ENCODE measurements at places on chromosomes 6 and 20.

DNA sequence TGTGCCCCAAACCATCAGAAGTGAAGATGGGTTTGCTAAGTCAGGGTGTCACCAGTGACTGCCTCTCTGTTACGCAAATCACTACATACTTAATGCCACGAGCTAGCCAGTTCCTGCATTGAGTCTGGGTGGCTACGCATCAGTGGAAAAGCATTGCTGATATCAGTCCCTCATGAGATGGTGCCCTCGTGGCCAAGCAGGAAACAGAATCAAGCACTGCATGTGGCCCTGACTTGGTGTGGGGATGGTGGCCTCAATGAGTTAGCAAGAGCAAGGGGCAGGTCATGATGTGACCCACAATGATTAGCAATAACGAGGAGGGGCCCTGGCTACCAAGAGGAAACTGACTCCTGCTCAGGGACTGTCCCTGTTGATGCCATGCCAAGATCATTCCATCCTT lies 51.6 kb upstream of the FNDC1 start:
- no peak for DNase-seq

DNA sequence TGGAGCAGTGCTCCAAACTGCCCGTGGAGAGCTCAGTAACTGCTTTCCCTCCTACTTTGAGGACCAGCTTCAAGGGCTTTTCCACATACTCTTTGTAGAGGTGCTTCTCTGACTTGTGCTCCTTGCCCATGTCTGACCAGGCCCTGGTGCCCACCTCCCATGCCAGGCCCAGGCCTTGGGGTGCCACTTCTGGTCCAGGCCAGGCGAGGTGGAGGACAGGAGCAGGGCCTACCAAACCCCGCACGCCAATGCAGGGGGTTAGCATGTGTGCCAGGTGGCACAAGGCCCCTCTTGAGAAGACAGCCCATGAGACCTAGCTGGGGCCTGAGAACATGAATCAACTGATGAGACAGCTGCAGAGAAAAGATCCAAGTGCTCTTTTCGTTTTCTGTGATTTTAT lies 47.0 kb upstream of the PLN start:
- DNase-seq = no peak

DNA sequence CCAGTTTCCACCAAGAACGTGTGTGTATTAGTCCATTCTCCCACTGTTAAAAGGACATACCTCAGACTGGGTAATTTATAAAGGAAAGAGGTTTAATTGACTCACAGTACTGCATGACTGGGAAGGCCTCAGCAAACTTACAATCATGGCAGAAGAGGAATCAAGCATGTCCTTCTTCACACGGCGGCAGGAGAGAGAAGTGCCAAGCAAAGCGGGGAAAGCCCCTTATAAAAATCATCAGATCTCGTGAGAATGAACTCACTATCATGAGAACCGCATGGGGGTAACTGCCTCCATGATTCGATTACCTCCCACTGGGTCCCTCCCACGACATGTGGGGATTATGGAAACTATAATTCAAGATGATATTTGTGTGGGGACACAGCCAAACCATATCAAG lies 13.1 kb downstream of the C20orf203 start:
- no peak for DNase-seq

DNA sequence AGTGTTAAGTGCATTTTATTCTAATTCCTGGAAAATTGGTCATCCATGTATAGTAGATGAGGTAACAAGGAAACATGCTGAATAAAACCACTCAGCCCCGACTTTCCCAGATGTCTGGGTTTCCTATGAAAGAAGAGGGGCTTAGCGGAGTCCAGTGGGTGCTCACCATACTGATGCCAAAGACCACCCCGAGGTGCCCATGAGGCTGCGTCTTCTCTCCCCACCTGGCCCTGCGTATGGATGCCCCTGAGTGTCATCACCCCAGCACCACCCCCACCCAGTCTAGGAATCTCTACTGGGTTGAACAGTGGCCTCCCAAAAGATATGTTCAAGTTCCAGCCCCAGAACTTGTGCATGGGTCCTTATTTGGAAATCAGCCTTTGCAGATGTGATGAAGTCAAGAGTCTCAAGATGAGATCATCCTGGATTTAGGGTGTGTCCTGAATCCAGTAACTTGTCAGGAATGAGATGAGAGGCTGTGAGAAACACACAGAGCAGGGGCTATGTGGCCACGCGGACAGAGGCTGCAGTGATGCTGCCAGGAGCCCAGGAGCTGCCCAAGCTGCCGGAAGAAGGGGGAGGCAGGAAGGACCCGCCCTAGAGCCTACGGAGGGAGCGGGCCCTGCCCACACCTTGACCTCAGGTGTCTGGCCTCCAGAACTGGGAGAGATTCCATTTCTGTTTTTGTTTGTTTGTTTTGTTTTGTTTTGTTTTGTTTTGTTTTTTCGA lies 124.6 kb upstream of the CDH4 start:
- no peak for DNase-seq

- DNase-seq = no peak
Measured at GRCh38 chr6:31227143-31227542, 44.7 kb downstream of the HLA-C start.

DNA sequence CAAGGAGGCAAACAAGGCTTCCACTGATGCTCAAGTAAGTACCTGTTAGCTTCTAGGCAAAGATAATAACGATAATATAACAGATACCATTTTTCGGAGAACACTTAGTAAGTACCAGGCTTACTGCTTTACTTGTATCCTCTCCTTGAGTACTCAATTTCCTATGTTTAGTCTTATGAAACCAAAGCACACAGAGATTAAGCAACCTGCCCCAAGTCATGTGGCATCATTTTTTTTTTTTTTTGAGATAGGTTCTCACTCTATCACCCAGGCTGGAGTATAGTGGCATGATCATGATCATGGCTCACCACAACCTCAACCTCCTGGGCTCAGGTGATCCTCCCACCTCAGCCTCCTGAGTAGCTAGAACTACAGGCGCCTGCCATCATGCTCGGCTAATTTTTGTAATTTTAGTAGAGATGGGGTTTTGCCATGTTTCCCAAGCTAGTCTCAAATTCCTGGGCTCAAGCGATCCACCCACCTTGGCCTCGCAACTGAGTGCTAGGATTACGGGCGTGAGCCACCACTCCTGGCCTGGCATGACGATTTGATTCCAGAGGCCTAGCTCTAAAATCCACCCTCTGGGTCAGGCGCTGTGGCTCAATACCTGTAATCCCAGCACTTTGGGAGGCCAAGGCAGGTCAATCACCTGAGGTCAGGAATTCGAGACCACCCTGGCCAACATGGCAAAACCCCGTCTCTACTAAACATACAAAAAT lies 14.0 kb downstream of the SPAG4 start:
- DNase-seq = no peak

DNA sequence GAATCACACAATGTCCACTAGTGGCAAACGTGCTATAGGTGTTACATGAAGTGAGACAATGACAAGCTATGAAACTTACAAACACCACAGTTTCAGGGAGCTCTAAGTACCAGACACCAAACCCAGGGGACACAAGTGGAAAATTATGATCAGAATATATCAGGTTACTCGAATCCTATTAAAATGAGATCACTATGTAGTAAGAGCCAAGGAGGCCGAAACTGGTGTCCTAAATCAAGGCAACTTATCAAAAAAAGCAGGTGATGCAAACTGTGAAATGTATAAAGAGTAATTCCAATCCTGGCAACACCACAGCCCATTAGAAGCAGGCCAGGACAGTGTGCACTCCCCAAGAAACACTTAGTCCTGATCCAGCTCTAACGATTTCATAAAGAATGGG lies 100.3 kb downstream of the ARHGAP18 start:
- no peak for DNase-seq

GRCh38 chr20:19960745-19961144 lies 56.4 kb upstream of the NAA20 start:
- no peak for DNase-seq

DNA sequence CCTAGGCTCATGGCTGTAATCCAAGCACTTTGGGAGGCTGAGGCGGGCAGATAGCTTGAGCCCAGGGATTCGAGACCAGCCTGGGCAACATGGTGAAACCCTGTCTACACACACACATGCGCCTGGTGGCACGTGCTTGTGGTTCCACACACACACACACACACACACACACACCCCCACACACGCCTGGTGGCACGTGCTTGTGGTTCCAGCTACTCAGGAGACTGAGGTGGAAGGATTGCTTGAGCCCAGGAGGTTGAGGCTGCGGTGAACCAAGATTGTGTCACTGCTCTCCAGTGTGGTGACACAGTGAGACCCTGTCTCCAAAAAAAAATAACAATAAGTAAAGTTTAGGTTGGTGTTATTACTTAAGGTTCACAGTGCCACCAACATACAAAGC lies 165.8 kb downstream of the ZFAND3 start:
- peak; percentile 31 for DNase-seq

GRCh38 chr6:142339113-142339512 lies 37.3 kb downstream of the ADGRG6 start:
- DNase-seq = no peak

DNA sequence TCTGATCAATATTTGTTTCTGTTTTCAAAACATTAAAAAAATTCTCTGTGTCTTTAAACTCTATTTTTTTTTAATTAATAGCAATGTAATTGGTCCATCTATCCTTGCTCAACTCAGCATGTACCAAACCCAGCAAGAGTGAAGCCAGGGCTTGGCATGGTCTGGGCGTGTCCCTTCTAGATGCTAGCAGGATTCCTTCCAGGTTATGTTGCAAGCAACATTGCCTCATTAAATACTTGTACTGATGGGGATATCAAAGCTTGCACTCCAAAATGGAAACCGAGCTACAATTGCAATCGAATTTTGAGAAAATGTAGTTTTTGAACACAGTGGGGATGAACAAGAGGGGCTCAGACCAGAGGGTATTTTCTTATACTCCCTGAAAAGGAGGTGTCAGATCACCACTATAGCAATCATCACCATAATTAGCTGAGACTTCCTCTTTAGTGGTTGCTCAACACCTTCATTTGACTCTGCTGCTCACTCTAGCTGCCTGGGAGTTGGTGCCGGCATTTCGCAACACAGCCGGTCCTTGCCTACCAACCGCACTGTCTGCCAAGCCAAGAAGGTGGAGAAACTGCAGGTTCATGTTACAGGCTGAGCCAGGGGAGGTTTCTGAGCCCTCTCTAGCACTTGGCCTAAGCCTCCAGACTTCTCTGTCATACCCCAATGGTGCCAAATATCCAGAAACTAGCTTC lies 67.8 kb upstream of the RALGAPA2 start:
- DNase-seq = no peak

DNA sequence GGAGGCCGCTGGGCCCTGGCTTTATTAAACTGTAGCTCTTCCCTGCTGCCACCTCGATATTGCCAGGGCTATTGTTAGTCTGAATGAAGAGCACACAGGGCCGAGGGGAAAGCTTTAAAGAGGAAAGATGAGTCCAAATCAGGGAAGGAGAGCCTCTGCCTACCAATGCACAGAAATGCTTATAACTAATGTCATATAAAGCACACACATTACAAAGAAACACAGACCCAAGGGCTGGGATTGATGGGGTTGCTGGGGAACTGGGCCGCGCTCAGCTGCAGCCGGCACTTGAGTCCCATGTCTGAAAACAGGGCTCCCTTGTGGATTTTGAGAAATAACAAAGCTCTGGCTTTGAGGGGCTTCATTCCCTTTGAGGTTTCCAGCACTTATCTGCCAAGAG lies 232.6 kb downstream of the CD83 start:
- no peak for DNase-seq

- DNase-seq = peak; percentile 55
Measured at GRCh38 chr20:4814696-4815252, 93.1 kb downstream of the PRND start.

DNA sequence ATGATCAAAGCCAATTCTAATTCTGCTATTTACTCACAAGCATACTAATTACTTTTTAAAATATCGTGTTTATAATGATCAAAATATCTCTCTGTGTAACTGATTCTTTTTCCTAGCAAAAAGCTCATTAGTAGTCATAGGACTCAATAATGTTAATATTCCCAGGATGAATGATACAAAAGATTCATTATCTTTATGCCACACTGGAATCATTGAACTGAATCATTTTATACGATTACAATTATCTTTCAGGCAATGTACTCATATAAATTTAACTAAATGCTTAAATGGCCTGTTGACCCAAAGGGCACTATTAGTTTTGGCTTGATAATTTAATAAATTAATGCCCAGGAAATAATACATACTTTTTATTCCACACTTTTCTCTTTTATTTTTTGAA lies 96.3 kb downstream of the EYS start:
- DNase-seq = no peak

- DNase-seq = no peak
Measured at GRCh38 chr6:22095836-22096235, 201.0 kb downstream of the PRL start.

GRCh38 chr6:139154881-139155547 lies 20.1 kb downstream of the HECA start:
- no peak for DNase-seq

DNA sequence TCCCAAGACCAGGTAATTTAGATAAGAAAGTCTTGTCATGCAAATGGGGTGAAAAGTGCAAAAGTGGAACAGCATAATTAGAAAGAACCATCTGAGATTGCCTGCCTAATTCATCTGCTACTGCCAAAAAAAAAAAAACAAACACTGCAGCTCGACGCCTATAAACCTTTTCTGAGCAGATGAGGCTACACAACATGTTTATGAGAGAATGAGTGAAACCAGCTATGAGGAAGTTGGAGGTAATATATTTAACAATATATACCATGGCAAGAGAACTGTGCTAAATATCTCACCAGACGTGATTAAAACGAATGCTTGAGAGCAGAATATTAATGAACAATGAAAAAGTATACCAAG lies 50.0 kb downstream of the LAMA4 start:
- DNase-seq = no peak

DNA sequence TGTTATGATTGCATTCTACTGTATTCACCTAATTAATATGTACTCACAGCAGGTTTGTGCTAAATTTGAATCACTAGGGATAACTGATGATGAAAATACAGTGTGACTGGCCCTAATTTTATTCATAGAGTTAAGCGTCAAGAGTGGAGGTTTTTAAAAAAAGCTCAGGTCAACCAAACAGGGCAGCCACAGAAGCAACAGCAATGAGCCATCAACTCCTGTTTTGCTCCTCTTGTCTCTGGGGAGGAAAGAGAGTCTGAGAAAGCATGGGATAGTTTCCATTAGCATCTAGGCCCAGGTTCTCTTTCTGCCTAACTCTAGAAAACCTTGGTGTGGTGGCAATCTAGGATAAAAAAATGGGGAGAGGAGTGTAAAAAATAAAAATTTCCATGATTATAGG lies 122.1 kb downstream of the OGFRL1 start:
- DNase-seq = no peak
